NCI-H1694 treated with DMSO at 0.1 percent for 48 hours (cell line): ENCODE measurements at places on chromosomes 13 and 19.

DNA sequence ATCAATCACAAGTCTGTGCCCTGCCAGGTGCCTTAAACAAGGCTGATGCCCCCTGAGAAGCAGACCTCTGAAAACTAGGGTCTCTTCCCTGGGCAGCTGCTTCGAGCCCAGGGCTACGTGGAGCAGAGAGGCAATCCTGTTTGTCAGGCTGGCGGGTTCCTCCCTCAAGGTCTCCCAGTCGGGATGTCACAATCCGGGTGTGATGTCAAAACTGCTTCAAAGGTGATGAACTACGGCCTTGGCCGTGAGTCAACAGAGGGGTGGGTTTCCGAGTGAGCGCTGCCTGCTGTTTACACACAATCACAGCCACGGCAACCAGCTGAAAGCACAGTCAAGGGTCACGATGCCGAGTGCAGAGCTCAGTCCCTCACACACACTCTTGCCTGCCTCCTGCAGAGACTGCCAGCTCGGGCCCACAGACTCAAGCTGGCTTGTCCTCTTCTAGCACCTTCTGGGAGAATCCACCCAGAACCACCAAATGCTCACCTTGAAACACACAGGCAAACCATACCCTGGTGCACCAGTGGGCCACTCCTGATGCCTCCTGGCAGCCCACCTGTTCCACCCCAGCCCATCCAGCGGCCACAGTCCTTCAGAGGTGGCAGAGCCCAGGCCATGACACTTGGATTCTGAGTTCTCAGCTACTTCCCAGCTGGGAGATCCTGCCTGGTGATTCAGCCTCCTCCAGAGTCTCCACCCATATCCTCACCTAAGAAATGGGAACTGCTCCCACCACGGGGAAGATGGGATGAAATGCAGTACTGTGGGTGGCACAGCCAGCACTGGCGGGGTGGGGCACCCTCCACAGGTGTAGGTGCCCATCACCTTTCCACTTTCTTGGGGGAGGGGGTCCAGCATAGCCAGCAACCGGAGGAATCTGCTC, 6.8 kb downstream of the ELL start:
- DNase-seq: no peak

DNA sequence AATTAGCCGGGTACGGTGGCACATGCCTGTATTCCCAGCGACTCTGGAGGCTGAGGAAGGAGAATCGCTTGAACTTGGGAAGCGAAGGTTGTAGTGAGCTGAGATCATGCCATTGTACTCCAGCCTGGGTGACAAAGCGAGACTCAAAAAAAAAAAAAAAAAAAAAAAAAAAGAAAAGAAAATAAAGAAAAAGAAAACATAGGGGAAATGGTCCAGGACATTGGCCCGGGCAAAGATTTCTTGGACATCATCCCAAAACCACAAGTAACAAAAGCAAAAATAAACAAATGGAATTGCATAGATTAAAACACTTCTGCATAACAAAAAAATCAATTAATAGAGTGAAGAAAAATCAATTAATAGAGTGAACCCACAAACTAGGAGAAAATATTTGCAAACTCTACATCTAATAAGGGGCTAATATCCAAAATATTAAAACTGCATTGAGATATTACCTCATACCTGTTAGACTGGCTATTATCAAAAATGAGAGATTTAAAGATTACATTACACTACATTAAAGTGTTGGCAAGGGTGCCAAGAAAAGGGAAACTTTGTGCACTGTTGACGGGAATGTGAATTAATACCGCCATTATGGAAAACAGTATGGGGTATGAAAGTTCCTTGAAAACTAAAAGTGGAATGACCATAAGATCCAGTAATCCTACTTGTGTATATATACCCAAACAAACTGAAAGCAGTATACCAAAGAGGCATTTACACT, 18.5 kb upstream of the ABCC4 start:
- DNase-seq: no peak

DNA sequence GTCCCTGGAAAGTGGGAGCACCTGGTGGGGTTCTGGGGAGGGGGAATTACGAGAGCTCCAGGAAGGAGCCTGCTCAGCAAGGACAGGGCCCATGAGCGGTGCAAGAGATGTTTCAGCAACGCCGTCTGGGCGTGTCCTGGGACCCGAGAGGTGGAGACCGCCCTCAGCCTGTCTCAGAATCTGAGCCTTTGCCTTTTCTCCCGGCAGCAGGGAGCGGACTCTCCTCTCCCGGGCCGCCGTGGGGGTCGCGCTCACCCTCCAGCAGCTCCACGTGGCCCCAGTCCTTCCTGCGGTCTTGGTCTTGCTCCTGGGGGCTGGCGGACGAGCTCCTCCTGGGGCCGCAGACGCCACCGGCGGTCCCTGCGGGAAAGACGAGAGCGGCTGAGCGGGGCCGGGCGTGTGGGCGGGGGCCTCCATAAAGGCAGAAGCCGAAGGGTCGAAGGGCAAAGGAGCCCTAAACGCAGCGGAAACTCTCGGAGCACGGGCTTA, 714 bp downstream of the POLRMT start:
- DNase-seq: no peak

DNA sequence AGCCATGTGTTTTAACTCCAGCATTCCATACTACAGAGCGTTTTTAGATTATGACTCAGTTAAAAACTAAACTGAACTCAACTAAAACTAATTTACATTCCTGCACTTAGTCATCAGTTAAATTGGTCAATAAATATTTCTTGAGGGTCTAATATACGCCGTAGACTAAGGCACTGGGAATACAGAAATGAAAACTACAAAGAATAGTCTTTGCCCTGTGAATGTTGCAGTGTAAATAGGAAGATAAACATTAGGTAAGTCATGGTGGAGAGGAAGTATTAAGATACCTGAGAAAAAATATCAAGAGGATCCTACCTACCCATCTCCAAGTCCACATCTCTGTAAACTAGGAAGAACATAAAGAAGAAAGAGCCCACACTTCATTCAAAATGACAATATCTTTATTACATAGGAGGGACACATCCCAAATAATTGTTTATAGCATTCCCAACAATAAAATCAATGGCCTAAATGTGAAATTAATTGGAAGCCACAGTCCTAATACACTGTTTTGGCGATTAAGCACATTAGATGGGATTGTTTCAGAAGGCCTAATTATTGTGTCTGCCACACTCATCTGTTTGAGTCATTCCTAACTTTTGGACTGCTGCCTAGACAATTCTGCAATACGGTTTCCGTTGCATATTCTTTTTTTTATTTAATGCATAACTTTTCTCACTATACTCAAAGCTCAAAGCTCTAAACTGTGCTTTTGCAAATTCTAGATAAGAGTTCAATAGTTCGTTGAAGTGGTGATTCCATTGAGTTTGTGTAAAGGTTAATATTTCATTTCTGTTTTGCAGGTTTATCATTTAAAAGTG, 52.9 kb downstream of the MBNL2 start:
- DNase-seq: no peak

DNA sequence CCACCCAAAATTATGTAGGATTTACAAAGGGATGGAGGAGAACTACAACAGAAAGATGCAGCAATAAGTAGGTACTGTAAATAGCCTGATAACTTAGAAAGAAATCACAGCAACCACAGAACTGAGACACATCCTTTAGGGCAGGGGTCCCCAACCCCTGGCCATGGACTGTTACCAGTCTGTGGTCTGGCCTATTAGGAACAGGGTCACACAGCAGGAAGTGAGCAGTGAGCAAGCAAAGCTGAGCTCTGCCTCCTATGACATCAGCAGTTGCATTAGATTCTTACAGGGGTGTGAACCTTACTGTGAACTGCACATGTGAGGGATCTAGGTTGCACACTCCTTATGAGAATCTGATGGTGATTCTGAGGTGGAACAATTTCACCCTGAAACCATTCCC, 997.6 kb downstream of the DIAPH3 start:
- DNase-seq: no peak

- DNase-seq: peak; percentile 76
Measured at GRCh38 chr19:49937750-49938381, 8.6 kb upstream of the NUP62 start.

GRCh38 chr13:102198418-102199311, 203.2 kb downstream of the FGF14 start:
- DNase-seq: no peak

- no peak for DNase-seq
Measured at GRCh38 chr13:90336507-90336906, 1011.0 kb upstream of the MIR17HG start.

DNA sequence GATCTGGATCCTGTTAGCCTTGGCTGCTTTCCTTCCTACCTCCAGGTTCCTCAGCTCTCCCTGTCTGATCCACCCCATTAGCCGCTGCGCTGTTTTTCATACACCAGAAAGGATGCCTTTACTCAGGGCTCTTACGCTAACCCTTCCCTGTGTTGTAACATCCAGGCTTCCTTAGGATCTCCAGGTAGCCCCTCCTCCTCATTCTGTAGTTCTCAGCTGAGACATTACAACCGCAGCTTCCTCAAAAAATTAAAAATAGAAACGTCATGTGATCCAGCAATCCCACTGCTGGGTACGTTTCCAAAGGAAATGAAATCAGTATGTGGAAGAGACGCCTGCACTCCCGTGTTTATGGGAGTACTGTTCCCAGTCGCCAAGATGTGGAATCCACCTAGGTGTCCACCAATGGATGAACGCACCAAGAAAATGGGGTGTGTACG, 18.4 kb upstream of the MYADM start:
- no peak for DNase-seq

DNA sequence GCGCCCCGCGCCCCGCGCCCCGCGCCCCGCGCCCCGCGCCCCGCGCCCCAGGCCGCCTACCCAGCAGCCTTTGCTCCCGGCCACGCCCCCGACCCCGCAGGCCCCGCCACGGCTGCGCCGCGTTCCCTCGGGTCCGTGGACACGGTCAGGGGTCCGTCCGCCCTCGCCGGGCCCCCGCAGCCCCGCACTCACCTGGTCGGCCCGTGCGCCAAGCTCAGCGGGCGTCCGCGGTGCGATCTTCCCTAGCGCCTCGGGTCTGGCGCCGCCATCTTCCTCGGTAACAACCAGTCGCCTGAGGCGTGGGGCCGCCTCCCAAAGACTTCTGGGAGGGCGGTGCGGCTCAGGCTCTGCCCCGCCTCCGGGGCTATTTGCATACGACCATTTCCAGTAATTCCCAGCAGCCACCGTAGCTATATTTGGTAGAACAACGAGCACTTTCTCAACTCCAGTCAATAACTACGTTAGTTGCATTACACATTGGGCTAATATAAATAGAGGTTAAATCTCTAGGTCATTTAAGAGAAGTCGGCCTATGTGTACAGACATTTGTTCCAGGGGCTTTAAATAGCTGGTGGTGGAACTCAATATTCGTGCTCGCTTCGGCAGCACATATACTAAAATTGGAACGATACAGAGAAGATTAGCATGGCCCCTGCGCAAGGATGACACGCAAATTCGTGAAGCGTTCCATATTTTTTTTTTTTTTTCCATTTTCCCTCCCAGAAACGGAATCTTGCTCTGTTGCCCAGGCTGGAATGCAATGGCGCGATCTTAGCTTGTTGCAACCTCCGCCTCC, at the start of the genes MED16 and RNU6-9:
Gene MED16, minus strand, starts transcription at position 294 of the 796 bp plus-strand sequence. CDS start 2,056 bp downstream, outside the sequence.
Gene RNU6-9, plus strand, starts transcription at position 591 of the 796 bp plus-strand sequence.
- peak; percentile 87 for DNase-seq

DNA sequence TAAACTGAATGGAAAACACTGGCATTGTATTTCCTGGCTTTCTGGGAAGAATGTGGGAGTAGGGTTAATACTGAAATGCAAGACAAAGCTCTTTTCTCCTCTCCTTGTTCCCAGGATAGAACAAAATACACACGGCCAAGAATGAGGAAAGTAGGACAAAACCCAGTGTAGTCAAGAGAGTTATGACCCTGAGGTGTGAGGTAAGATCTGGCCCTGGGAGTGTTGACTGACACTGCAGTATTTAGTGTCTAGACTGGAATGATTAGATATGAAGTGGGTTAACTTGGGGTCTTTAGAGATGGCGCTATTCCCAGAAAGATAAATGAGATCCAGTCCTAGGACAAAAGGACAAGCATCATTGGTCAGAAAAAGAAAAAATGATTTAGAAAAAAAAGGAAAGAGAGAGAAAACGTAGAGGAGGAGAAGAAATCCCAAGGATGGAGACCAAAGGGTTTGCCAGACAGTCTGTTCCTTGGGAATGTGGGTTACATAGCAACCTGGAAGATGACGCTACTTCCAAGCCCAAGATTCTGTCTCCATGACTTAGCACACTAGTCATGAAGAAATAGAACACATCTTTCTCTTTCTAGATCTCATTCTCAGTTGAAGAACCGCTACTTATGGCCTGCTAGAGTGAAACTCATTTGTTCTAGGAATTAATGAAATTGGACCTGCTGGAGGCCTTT, 543.6 kb upstream of the GPC6 start:
- DNase-seq: no peak

GRCh38 chr13:111116856-111117255, 1.7 kb downstream of the ARHGEF7 start:
- DNase-seq: no peak

- DNase-seq: no peak
Measured at GRCh38 chr19:19552798-19553197, 14.7 kb downstream of the CILP2 start.

- no peak for DNase-seq
Measured at GRCh38 chr13:78714717-78715116, 55.8 kb upstream of the OBI1 start.

GRCh38 chr19:937259-937694, 11.4 kb downstream of the ARID3A start:
- DNase-seq: no peak

GRCh38 chr19:45463241-45463640, 4.6 kb upstream of the FOSB start:
- no peak for DNase-seq

DNA sequence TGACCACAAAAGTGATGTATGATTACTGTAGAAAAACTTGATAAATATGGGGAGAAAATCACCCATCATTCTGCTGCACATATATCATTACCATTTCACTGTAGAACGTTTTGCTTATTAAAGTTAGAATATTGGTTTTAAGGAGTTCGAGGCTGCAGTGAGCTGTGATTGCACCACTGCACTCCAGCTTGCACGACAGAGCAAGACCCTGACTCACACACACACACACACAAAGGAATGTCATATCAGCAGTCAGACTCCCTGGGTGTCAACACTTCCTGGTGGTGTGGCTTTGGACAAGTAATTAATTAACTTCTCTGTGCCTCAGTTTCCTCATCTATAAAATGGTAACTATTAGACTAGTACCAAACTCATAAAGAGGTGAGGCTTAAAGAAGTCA, 11.3 kb upstream of the PNMA8A start:
- DNase-seq: no peak

GRCh38 chr19:41792513-41793413, 3.6 kb upstream of the CEACAM3 start:
- DNase-seq: no peak

GRCh38 chr19:17370026-17370587, 7.0 kb downstream of the PLVAP start:
- no peak for DNase-seq
